Type B pancreatic cell (in vitro differentiated cells): ENCODE measurements at places on chromosomes 6 and 20. TPM values are rescaled to one million over a fixed set of nuclear protein-coding genes. Genes with fewer than 3 reads are reported as not detected.

RIPPLY2 gene
- total RNA-seq = 1.6 and 1.8 TPM in 2 replicates

TP53INP2 gene
- 39.6 and 60.7 TPM in 2 replicates for total RNA-seq

OLIG3 gene
- 1.2 and 3.4 TPM in 2 replicates for total RNA-seq

TSBP1 gene
- total RNA-seq = not detected in 2 replicates

LRFN2 gene
- total RNA-seq = 1.1 and 3.4 TPM in 2 replicates
